ENCODE measurements at places on chromosomes 2 and 18. TPM values are rescaled to one million over a fixed set of nuclear protein-coding genes. Genes with fewer than 3 reads are reported as not detected.

CCNT2 gene
- polyA plus RNA-seq = 4.9 TPM

SIX3 gene
- not detected for polyA plus RNA-seq

PRPF40A gene
- 11.3 TPM for polyA plus RNA-seq

ZDBF2 gene
- 1.1 TPM for polyA plus RNA-seq

GPN1 gene
- 20.6 TPM for polyA plus RNA-seq

ITPRID2 gene
- 19.4 TPM for polyA plus RNA-seq

OSBPL6 gene
- 0.31 TPM for polyA plus RNA-seq

SRSF7 gene
- polyA plus RNA-seq = 83.7 TPM

TMBIM1 gene
- polyA plus RNA-seq = 97.9 TPM

KLF7 gene
- polyA plus RNA-seq = 2.7 TPM

UCN gene
- 3.5 TPM for polyA plus RNA-seq

THSD7B gene
- 0.05 TPM for polyA plus RNA-seq

REG3A gene
- 120 TPM for polyA plus RNA-seq

ZSWIM2 gene
- polyA plus RNA-seq = not detected

STARD6 gene
- not detected for polyA plus RNA-seq

SERPINB13 gene
- polyA plus RNA-seq = not detected

FLACC1 gene
- polyA plus RNA-seq = not detected

TUBA3E gene
- polyA plus RNA-seq = not detected

All from stomach (tissue), 19 donors.